ENCODE measurements at places on chromosomes 7 and 10.

DNA sequence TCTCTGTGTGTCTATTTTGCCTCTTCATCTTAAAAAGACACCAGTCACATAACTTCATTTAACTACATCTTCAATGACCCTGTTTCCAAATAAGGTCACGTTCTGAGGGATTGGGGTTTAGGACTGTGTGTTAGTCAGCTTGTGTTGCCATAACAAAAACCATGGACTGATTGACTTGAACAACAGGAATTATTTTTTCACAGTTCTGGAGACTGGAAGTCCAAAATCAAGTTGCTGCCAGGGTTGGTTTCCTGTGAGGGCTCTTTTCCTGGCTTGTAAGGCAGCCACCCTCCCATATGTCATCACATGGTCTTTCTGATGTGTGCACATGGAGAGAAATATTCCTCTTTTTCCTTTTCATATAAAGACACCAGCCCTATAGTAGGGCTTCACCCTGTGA lies 55.3 kb downstream of the REEP3 start:
- DNase-seq: no peak

- no peak for DNase-seq
Measured at GRCh38 chr10:49089152-49089551, 26.2 kb downstream of the VSTM4 start.

- DNase-seq: no peak
Measured at GRCh38 chr10:47370015-47370767, 13.9 kb downstream of the ZNF488 start.

GRCh38 chr10:33046792-33047191 lies 88.8 kb upstream of the ITGB1 start:
- DNase-seq: no peak

DNA sequence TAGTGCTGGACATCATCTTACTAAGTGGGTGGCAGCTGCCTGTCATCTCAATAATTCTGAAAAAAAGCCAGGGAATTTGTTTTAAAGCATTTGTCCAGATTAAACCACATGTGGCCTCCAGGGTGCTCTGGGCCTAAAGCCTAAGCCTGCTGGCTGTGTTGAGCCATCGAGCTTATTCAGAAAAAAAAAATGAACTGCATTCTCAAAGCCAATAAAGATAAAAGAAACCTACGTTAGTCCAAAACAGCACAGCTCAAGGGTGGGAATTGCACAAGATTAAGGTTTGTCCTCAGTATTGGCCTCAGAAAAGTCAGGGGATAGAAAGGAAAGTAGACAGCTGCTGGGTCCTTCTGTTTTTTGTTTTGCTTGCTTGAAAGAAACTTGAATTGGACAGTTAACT lies 22.6 kb upstream of the PRTFDC1 start:
- no peak for DNase-seq

Measured in stimulated activated CD8-positive, alpha-beta memory T cell treated with anti-CD3 and anti-CD28 coated beads, Interleukin-4, amount 100 ng/mL, for 24 hours (primary cell).